Nephron progenitor cell (in vitro differentiated cells): ENCODE measurements at places on chromosomes 4 and X.

DNA sequence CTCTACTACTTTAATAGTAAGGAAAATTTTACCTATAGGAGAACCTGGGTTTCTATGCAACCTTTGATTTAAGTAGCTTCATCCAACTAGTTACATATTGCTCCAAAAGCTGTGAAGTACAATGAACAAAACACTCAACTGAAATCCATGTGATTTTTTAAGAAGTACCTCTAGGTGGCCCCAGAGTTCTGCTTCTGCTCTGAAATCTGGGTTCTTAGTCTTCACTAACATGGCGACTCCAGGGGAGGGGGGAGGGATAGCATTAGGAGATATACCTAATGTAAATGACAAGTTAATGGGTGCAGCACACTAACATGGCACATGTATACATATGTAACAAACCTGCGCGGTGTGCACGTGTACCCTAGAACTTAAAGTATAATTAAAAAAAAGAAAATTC lies 73.4 kb upstream of the MAGEB2 start:
- peak; percentile 30 for DNase-seq

DNA sequence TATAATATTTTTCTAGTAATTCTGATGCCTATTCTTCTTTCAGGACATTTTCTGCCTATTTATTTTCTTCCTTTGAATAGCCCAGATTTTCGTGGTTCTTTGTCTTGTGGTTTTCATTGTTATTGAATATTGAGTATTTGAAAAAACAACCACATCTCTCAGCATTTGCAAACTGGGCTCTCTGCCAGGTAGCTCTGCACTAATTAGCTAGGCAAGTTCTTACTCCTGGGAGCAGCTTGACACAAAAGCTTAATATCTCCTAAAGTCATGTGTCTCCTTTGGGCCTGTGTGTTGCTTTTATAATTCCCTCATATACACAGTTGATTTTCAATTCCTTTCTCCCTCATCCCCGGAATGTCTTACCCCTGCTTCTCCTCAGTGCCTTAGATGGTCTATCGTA lies 413.5 kb upstream of the GRIA3 start:
- no peak for DNase-seq

- no peak for DNase-seq
Observed at GRCh38 chrX:105894721-105895120, 72.4 kb downstream of the NRK start.

DNA sequence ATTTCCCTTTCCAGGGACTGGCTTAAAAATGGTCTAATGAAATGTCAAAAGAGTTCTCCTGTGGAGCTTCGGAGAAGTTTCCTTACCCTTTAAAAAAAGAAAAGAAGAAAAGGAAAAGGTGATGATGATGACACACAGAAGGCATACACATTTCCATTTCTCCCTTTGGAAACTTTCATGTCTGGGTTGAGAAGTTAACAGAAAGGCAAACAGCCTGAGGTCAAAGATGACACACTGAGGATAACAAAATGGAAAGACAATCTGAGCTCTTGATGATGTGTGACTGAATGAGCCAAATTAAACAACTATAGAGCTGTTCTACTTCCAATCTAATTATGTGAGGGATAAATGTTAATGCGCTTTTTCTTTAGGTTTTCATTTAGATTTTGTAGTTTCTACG lies 32.2 kb downstream of the NFXL1 start:
- no peak for DNase-seq

DNA sequence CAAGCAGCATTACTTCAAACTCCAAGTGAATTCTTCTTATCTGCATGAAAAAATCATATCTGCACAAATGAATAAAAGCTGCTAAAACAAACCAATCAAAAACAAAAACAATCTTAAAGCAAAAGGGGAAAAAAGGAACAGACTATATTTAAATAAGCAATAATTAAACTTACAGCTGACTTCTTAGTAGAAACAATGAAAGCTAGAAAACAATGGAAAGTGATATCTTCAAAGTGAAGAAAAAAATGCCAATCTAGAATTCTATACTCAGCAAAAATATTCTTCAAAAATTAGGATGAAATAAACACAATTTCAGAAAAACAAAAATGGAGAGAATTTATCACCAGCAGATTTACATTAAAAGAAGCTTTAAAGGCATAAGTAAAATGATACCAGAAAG lies 20.0 kb downstream of the STBD1 start:
- no peak for DNase-seq

- no peak for DNase-seq
Observed at GRCh38 chr4:9936129-9936644, 85.1 kb downstream of the SLC2A9 start.

- DNase-seq, result no peak
Observed at GRCh38 chrX:120244395-120244734, 6.2 kb upstream of the ZBTB33 start.

DNA sequence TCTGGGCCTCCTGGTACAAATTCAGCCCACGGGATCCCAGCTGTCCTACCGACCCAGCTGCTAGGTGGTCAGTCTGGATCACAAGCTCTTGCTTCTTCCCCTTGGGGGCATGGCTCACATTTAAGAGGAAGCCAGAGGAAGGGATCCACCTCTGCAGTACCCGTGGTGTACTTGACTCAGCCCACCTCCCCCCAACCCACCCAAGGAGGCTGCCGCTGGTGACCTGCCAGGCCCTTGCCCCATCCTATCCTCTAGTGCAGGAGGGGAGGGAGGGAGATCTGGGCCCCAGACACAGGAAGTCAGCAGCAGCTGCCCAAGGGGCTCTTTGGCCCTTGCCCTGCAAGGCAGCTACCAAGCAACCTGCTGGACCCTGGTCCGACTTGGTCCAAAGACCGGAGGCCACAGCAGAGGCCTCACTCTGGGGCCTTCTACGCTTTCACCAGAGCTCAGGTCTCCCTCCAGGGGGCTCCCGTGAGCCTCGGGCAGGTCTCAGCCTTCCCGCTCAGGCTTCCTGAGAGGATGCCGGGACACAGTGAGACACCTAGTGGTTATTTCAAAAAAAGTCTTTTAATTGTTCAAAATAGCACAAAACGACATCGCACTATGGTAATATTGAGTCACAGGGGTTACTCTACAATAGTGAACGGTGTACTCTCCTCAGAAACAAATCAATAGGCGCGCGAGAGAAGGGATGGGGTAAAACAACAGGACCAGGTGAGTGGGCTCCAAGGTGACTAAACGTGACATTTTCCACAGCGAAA lies 2.7 kb upstream of the RENBP start:
- peak; percentile 79 for DNase-seq

- DNase-seq, result no peak
Observed at GRCh38 chr4:113243312-113243711, 193.9 kb downstream of the ANK2 start.

GRCh38 chr4:110625576-110626257 lies 2.8 kb upstream of the PITX2 start:
- no peak for DNase-seq

GRCh38 chr4:185276036-185276435 lies 66.6 kb downstream of the SNX25 start:
- DNase-seq, result no peak

DNA sequence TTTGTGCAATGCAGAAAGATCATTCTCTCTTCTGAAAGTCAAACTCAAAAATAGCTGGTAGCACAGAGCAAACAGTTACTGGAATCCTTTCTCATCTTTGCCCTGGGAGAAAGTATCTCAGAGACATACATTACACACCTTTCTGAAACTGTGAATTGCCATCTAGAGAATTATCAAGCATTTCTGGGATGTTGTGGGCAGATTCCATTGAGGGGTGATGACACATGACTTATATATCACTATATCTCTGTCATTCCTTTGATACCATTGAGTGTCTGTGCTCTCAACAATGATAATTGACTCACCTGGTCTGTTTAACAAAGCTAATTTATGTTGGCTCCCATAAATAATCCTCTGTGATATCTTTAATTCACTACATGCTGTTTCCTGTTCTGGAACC lies 13.0 kb downstream of the SLIT2 start:
- no peak for DNase-seq

DNA sequence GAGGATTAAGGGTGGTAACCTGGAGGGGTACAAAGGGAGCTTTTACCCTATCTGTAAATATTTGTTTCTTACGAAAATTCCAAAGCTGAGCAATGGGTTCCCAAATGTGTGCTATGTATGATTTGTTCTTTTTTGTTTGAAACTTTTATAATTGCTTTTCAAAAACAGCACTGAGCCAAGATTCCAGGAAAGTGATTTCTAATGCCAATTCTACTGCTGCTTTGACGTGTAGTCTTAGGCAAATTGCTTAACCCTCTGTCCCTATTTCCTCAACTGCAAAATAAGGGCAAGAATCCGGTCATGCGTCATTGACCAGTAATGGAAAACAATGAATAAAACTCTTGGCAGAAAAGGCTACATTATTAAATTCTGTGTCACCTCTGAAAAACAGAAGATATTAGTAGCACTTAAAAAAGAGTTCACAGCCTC lies 454.7 kb downstream of the IL15 start:
- DNase-seq, result no peak

DNA sequence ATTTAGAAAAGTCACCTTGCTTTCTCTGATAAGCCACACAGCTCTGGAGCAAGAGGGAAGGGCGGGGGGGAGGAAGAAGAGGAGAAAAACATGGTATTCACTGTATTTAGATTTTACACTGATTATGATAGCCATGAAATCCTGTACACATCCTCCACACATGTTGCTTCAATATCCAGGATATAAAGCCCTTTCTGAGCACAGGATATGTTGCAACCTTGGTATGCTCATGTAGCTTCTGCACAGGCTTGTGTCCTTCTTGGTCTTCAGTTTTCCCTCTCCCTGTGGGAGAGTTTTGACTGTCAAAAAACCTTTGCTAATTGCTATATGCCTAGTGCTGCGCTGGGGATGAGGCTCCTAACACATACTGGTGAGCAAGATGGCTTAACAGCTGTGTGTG lies 61.9 kb upstream of the DAPP1 start:
- DNase-seq, result no peak

GRCh38 chr4:35511851-35512250 lies 732.5 kb downstream of the ARAP2 start:
- DNase-seq, result no peak

GRCh38 chr4:37728064-37728463 lies 41.9 kb upstream of the RELL1 start:
- no peak for DNase-seq

DNA sequence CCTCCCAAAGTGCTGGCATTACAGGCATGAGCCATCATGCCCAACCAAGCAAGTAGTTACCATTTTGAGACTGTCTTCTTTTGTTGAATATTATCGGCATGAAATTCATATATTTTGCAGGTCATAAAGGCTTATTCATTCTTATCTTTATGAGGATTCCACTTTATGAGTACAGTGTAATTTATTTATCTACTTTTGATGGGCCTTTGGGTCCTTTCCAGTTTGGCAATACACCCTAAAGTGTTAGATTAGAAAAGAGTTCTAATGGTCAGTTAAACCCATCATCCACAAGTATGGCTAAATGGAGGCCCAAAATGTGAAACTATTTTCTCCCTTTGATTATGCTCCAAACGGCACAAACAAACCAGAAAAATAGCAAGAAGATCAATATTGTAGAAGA lies 10.9 kb upstream of the ABCG2 start:
- DNase-seq, result no peak

- no peak for DNase-seq
Observed at GRCh38 chrX:41470706-41471105, 23.6 kb downstream of the NYX start.

DNA sequence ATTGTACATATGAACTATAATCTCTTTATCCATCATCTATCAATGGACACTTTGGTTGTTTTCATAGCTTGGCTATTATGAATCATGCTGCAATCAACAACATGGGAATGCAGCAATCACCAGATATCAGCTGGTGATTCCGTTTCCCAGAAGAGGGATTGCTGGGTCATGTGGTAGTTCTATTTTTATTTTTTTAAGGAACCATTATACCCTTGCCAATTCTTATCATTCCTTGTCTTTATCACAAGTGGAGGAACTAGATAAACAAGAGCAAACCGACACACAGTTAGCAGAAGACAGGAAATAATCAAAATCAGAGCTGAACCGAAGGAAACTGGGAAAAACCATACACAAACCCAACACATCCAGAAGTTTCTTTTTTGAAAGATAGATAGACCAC lies 14.5 kb upstream of the LNX1 start:
- DNase-seq, result no peak

DNA sequence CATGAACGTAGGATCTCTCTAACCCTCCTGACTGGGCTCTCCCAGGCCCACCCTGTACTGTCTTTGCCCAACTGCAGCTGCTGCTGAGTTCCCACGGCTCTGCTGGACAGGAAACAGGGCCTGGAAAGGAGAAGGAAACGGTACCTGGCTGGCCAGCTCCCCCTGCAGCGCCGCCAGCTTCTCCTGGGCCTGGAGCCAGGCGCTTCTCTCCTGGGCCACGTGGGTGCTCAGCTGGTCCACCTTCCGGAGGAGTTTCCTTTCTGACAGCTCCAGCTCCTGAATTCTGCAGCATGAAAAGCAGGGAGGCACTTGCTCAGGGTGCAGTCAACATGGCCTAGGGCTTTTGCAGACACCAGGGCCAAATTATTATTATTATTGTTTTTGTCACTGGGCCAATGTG lies 6.5 kb downstream of the C4orf50 start:
- DNase-seq, result no peak

GRCh38 chr4:79576429-79576753 lies 168.4 kb upstream of the GK2 start:
- DNase-seq, result peak; percentile 12

DNA sequence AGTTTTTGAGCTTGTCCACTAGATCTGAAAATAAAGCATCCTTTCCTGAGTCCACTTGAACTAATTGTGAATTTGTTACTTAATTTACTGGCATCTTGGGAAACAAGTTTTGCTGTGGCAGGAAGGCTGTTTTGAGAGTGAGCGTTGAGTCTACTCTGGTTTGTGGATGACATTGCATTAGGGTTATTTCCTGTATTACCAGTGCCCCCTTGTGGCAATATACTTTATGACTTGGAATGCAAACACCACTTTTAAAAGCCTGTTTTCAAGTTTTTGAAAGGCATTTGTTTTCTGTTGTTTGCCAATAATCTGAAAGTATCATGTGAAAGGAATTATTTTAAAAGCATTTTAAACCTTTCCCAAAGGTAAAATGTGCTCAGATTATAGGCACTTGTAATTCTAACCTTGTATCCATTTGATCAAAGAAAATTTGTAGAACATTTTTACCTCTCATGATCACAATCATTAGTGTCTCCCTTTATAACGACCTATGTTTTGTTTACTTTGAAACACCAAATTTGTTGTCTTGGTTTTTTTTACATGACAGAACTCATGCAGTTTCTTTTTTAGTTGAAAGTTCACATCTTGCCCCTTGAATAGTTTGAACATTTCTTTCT lies 18.0 kb upstream of the CYP2U1 start:
- peak; percentile 48 for DNase-seq

GRCh38 chr4:54027311-54027710 lies 37.1 kb downstream of the CHIC2 start:
- DNase-seq, result no peak

GRCh38 chr4:15694431-15694830 lies 8.4 kb upstream of the BST1 start:
- DNase-seq, result no peak

GRCh38 chr4:2059046-2059725 lies at the start of gene NAT8L:
TSS of gene NAT8L (plus strand) at chr4:2059327. CDS start at chr4:2059512, 185 bp downstream.
- peak; percentile 62 for DNase-seq

DNA sequence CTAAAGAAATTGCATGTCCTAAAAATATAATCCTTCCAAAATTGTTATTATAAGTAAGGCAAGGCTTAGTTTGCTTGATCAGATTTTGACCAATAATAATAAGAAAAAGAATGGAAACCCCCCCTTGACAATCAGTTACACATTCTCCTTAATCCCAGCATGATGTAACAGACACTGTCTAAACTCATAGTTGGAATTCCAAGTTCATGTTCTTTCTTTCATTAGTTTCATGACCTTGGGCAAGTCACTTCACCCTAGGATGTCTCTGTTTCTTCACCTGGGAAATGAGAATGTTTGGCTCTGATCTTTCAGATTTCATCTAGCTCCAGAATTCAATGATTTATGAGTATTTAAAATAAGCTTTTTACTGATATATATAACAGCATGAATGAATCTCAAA lies 64.8 kb downstream of the MAML3 start:
- no peak for DNase-seq
